ENCODE measurements at places on chromosomes 3 and 15.
A peak's percentile ranks its signal among the peaks of the same experiment; 100 is the strongest.

DNA sequence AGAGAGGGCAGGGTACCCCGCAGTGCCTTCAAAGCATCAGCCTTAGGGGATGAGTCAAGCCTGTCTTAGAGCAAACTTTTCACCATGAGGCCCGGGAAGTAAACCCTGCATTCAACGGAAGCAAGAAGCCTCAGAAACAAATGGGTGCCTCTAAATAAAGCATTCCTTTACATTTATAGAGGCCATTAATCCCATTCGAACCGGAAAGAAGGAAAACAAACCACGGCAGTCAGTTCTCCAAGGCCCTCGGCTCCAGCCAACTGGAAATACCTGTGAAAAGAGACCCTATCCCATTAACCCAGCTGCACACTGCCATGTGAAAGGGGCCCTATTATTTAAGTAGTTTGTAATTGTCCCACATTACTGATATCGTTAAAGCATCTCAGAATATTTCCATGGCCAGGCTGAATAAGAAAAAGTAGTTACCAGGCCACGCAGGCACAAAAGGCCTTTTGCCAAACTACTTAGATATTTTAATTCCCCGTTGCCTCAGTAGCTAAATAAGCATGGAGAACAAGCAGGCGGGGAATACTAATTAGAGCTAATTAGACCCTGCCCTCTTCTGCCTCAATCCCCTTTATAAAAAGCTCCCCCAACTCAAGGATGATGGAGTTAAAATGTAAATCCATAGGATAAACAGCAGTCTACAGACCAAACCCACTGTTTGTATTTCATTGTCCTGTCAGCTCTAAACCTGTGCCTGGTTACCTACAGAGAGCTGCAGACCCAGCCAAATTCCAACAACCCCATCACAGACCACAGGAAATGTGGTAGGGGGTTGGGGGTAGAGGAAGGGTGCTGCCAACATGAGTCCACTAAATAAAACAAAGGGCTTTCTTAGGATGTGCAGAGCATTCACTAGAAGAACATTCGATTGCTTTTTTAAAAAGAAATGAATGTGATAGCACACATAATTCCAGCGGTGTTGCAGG is 4.1 kb downstream of the ITGB5 start:
- DNase-seq, result no peak

- DNase-seq, result peak; percentile 97
Measured at GRCh38 chr3:17730318-17730967, 12.0 kb downstream of the TBC1D5 start.

GRCh38 chr15:47551546-47551945 is 165.8 kb upstream of the SEMA6D start:
- no peak for DNase-seq

DNA sequence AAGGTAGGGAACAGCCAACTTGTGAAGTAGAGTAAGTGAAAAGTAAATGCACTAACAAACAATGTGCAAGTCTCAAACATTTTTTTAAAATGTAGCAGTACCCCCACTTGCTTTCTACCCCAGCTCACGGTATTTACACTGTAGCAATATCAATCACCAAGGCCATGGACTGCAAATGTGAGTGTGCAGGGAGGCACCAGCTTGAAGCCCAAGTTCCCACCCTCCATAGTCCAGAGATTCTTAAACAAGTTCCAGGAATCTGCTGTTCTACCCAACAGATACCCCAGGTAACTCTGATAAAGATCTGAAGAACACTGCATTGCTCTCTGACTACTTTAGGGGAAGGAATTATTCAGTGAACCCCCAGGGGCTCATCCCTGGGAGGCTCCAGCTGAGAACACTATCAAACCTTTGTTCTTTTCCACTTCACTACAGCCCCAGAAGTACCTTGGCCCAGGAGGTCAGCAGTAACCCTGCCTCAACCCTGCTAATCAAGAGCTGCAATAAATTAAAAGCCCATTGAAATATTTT is 86.1 kb downstream of the FOXP1 start:
- DNase-seq, result no peak

GRCh38 chr15:93179700-93180102 is 90.7 kb upstream of the RGMA start:
- DNase-seq, result no peak

- no peak for DNase-seq
Measured at GRCh38 chr15:45678459-45679178, 43.8 kb downstream of the SQOR start.

GRCh38 chr15:52680041-52680391 is 828 bp upstream of the ATOSA start:
- peak; percentile 29 for DNase-seq

GRCh38 chr15:52181938-52182780 is 9.0 kb downstream of the GNB5 start:
- no peak for DNase-seq
